Mesenchymal stem cell (in vitro differentiated cells and primary cell): ENCODE measurements at places on chromosomes 4 and X.
A peak's percentile ranks its signal among the peaks of the same experiment; 100 is the strongest.

- no peaks in the 10 kb centered on the region for H3K27me3 ChIP-seq
- H3K27ac ChIP-seq = peak overlapping the region; percentile 33
- peaks cover 18% of the 10 kb centered on the region for H3K4me1 ChIP-seq
- H3K4me3 ChIP-seq = no peak overlapping the region
These were observed 2.1 kb upstream of the OCIAD2 start for GRCh38 chr4:48908687-48909086.

DNA sequence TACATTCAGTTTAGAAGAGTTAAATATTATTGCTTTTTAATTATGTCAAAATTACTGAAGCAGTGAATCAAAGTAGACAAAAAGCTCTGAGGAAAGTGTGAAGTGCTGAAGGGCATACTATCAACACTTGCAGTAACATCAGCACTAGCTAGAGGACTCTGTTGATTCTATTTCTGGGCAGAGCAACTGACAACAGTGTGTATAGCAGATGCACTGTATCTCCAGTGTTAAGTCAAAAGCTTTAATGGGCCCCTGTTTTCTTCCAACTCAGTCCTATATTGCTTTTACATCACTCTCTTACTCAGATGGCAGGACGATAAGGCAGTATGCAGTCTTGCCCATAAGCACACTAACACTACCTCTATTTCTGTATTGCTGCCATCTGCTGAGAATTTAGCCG lies 435.2 kb upstream of the AMOT start:
- no peaks in the 10 kb centered on the region for H3K27me3 ChIP-seq
- no peak overlapping the region for H3K27ac ChIP-seq
- no peak overlapping the region for H3K4me3 ChIP-seq
- DNase-seq = no peak

GRCh38 chrX:34559325-34559724 lies 97.8 kb downstream of the TMEM47 start:
- no peak overlapping the region for H3K4me3 ChIP-seq
- H3K27me3 ChIP-seq = no peaks in the 10 kb centered on the region
- no peaks in the 10 kb centered on the region for H3K36me3 ChIP-seq
- H3K27ac ChIP-seq = no peak overlapping the region
- no peak for DNase-seq

DNA sequence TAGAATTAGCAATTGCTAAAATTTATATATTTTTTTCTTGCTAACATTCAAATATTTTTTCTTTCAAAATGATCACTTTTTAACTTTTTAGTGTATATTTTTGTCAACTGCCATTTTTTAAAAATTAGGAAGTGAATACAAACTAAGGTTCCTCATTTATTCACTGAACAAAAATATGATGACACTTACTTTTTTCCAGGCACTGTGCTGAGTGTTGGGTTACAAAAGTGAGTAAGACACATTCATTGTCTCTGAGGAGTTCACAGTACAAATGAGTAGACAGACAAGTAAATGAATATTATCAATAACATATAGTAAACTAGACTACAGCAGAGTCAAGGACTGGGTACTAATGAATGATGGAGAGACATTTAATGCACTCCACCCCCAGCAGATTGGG lies 543.5 kb downstream of the PDHA2 start:
- no peak overlapping the region for H3K27ac ChIP-seq
- no peaks in the 10 kb centered on the region for H3K4me1 ChIP-seq
- DNase-seq = no peak
- H3K36me3 ChIP-seq = no peaks in the 10 kb centered on the region
